HL-60 (cell line): ENCODE measurements at places on chromosomes 2 and 18.

GRCh38 chr2:121529439-121530211 is 1.1 kb upstream of the RNU4ATAC start:
- peak; percentile 41 for DNase-seq

- DNase-seq: no peak
These were observed 82.9 kb downstream of the SMIM21 start for GRCh38 chr18:75344615-75345014.

DNA sequence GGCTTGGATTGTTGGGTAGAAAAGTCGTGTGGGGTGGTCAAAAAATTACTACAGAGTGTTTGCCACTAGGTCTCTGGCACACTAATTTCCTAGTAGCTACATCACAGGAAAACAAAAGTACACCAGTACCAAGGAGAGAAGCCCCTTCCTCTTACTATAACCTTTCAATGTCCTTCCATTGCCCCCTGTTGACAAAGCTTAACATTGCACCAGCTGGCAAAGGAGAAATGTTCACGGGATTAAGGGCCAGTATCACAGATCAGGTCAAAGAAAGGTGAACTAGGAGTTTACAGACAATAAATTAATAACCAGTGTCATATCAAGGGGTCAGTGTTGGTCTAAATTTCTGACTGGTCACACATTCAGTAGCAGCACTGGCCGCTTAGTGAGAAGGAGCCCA is 1139.6 kb upstream of the FAM98A start:
- DNase-seq: no peak

DNA sequence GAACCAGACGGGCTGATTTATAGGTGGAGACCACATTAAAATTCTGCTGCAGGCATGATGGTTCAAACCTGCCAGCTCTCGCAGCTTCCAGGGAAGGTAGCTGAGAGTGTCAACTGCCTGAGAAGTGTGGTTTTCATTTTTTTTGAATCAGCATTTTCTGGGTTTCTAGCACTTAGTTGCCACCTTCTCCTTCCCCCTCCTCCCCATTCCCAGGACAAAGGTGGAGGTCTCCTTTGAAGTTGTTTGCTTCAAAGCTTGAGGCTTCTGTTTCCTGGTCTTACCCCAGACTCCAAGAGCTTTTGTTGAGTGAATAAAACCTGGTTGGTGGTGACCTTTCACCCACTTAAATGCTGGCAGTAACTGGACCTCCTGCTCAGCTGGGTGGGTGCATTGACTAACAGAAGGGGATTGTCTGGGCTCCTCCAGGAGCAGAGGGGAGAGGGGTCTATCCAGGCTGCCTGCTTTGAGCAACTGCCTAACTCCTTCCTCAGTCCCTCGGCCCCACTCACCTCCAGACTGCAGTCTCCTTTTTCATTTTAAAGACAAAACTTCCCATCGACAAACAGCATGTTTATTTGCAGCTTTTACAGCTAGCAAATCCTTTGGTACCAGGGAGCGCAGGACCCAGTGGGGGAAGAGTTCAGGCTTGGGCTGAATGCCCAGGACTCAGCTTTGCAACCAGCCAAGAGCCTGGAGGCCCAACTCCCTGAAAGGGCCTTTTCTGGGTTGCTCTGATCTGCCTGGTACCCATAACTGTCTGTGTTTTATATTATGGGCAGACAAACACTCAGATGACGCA is 3.5 kb downstream of the RHOB start:
- DNase-seq: no peak

GRCh38 chr2:127389778-127390435 is 2.1 kb upstream of the MAP3K2 start:
- DNase-seq: peak; percentile 82

- no peak for DNase-seq
These were observed 50.6 kb upstream of the DCC start for GRCh38 chr18:52289392-52289791.

DNA sequence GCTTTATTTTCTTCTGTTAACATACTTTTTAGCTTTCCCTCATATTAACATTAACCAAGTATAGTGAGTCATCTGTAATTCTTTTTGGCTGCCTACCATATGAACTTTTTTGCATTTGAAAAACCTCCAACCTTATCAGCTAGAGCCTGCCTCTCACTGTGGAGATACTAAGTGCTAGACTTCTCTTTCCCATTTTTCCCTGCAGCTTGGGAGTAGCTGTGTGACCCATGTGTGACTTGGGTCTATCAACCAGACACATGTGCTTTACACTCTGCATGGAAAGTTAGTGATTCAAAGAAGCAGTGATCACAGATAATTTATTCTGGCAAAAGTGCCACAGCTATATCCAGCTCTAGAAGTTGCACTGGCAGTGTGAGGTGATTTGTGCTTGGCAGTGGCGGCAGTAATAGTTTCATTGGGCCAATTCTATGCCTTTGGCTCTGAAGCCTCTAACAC is 36.3 kb downstream of the PREPL start:
- DNase-seq: no peak

GRCh38 chr2:179059026-179059700 is 9.2 kb upstream of the CCDC141 start:
- no peak for DNase-seq

- DNase-seq: no peak
These were observed 177.9 kb upstream of the ARL4C start for GRCh38 chr2:234674781-234675201.

DNA sequence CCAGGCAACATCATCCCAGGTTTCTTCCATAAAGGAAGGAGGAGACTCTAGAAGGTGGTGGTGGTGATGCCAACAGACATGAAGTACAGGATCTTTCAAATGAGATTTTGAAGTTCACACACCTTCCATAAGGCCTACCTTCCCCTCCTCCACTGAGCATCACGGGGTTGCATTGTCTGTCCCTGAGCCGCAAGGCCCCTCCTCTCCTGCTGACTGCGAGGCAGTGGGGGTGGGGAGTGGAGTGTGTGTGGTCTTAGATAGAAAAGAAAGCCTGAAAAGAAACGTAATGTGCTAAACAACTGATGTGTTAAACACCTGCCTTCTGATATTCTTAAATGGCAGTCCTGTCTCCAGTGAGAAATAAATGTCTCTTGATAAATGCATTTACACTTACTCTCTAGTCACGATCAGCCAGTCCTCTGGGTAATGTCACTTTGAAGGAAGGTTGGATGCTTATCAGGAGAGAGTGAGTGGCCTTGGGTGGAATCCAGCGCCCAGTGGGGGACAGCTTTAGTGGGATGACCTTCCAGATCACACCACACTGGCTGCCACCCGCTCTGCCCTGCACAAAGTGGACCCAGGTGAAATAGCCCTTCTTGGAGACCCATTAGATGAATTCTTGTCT is 5.5 kb upstream of the SCYGR5 start:
- DNase-seq: no peak

GRCh38 chr2:195505701-195506100 is 151.3 kb upstream of the SLC39A10 start:
- DNase-seq: no peak

GRCh38 chr2:30404319-30405259 is 42.5 kb upstream of the LCLAT1 start:
- no peak for DNase-seq

DNA sequence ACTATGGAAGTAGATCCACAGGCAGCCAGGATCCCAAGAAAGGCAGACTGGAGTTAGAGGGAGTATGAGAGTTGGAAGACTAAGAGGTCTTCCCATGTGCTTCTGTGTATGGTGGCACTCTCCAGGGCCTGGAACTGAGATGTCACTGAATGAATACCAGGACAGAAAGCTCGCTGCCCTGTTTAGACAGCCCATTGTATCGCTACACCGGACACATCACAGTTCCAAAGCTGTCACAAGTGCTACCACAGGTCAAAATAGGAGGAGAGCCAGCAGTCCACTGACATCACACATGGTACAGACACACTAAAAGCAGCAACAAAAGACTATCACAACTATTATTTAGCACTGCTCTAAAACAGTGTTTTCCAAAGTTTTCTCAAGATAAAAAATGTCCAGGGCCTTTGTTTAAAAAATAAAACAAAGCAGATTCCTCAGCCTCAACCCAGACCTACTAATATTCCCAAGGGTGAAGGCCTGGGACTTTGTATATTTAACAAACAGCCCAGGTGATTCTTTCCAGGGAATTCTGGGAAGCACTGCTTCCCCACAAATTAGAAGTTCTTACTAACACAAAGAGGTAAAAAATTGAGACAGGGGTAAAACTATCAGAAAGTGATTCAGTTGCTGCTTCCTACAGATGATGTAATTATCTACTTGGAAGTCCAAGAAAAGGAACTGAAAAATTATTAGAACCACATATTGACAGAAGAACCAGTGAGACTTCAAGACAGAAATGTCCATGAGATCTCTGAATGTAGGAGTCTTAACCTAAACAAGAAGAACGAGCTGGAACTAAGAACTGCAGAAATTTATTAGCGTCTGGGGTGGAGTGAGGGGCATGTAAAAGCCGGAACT is 116.0 kb downstream of the DTNB start:
- DNase-seq: no peak

- no peak for DNase-seq
These were observed 923 bp downstream of the PSMD1 start for GRCh38 chr2:231057590-231057989.

GRCh38 chr2:99775585-99775984 is 285.8 kb upstream of the REV1 start:
- DNase-seq: no peak

- no peak for DNase-seq
These were observed 25.5 kb upstream of the RALBP1 start for GRCh38 chr18:9449600-9450414.

- no peak for DNase-seq
These were observed at the start of gene SERPINE2 for GRCh38 chr2:224039080-224039769. SERPINE2 (minus strand) TSS chr2:224039286; CDS start chr2:224001900, 37,386 bp downstream.

- DNase-seq: peak; percentile 65
These were observed 34.7 kb downstream of the FAM228A start for GRCh38 chr2:24209389-24210105.

- no peak for DNase-seq
These were observed 48.0 kb downstream of the LANCL1 start for GRCh38 chr2:210428393-210429179.

- no peak for DNase-seq
These were observed 39.5 kb downstream of the HDAC4 start for GRCh38 chr2:239361311-239361642.

GRCh38 chr2:239444626-239445577 is 44.1 kb upstream of the HDAC4 start:
- DNase-seq: peak; percentile 92

- DNase-seq: no peak
These were observed 121.3 kb downstream of the CDC42EP3 start for GRCh38 chr2:37550190-37550589.

DNA sequence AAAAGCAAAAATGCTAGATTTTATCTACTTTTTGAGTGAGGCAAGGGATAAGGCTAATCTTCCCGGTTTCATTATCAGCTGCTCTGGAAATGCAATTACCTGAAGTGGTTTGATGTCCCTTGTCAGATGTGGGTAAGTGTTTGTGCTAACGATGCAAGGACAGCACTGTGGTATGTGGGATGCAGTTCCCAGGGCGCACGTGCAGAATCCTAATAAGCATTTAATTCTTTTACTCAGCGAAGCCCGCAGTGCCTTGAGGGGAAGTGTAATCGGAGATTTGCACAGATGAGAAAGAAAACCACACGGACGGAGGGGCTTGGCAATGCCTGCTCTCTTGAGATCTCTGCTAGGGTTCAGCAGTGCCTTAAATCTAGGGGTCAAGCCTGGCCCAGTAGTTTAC is 108.5 kb upstream of the LYPD6 start:
- DNase-seq: no peak

DNA sequence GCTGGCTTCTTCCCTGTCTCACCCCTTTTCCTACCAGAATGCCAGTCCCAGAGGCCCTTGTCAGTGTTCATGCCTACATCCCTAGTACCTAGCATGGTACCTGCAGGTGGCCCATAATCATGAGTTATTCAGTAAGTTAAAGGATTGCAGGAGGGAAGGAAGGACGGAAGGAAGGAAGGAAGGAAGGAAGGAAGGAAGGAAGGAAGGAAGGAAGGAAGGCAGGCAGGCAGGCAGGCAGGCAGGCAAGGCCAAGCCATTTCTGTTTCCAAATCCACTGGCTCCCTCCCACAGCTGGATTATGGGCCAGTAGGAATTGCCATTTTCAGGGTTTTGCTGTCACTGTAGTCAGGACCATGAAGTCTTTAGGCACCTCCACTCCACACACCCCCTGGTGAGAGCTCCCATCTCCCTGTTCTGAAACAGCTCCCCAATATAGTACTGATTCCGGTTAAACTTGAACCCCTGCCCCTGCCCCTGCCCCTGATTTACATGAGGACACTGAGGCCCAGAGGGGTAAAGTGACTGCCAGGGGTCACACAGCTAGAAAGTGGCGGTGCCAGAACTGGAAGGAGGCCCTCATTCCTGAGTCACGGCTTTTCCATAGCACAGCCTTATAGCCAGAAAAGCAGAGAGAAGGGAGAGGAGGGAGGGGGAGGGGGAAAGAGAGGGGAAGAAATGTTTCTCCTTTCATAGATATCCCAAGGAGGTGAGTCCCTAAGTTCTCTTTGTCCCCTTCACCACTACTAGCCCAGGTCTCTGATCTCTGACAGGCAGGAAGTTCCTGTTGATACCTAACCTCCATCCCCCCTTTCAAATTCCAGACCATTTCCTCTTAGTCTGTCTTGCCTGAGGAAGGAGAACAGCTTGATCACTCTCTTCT is 12.2 kb upstream of the TNS1 start:
- DNase-seq: no peak

GRCh38 chr2:31475692-31476091 is 61.1 kb upstream of the XDH start:
- no peak for DNase-seq

DNA sequence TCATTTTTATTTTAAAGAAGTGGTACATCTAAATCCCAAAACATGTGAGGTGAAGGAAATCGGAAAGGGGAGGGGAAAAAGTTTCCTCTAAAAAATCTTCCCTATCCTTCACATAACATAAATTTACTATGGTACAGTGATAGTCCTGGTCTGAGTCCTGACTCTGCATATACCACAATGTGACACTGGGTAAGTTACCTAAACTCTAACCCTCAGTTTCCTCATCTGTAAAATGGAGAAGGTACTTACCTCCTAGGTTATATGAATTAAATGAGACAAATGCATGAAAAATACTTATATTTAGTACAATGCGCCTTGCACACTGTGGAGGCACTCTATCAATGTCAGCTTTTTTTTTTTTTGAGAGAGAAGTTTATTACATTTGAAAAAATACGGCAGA is 42.3 kb downstream of the TRAK2 start:
- no peak for DNase-seq

DNA sequence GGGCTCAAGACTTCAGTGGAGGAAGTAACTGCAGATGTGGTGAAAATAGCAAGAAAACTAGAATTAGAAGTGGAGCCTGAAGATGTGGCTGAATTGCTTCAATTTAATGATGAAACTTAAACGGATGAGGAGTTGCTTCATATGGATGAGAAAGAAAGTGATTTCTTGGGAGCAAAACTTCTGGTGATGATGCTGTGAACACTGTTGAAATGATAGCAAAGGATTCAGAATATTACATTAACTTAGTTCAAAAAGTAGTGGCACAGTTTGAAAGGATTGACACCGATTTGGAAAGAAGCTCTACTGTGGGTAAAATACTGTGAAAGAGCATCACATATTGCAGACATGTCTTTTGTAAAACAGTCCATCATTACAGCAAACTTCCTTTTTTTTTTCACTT is 638.0 kb downstream of the NYAP2 start:
- no peak for DNase-seq
